D721Med (cell line): ENCODE measurements at places on chromosomes 5 and 9.

DNA sequence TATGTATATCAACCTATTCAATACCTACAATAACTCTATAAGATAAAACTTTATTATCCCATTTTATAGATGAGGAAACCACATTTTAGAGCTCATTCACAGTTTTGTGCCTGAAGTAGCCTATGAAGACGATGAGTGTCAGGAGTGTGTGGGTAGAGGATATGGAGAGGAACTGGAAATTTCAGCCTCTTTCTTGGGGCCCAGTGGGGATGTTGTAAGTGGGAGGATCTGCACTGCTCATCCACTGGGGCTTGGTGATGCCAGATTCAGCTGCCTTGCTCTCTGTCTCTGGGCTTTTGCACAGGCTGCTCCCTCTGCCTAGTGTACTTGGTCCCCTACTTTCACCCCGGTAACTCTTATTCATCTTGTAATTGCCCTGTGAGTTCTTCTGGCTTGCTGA is 194.7 kb downstream of the SREK1 start:
- no peak for DNase-seq

GRCh38 chr5:165673499-165673898 is 2168.1 kb downstream of the MAT2B start:
- DNase-seq, result no peak

DNA sequence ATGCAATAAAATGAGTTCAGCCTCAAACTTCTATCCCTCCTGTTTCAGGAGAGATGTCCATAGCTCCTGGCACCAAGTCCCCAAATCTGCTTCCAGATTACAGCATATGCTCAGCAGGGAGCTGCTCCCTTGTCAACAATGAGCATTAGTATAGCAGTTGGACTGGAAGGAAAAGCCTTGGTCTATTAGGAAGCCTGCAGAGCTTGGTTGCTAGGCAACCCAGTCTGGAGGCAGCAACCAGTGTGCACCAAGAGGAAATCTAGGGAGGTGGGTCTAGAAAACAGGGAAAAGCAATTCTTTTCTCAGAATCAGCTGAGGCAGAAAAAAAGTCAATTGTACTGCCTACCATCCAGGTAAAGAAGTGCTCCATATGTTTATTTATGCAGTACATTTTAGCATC is 229.5 kb upstream of the NMUR2 start:
- no peak for DNase-seq

DNA sequence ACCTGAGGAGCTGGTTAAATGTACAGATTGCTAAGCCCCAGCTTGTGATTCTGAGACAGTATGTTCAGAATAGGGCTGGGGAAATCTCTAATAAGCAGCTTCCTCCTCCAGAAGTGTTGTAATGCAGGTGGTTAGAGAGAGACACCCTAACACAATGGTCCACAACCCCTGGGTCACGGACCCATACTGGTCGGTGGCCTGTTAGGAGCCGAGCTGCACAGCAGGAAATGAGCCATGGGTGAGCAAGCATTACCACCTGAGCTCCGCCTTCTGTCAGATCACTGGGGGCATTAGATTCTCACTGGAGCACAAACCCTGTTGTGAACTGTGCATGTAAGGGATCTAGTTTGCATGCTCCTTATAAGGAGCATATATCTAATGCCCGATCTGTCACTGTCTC is 61.8 kb downstream of the SLC36A1 start:
- no peak for DNase-seq

GRCh38 chr9:7058473-7058872 is 300.7 kb downstream of the KDM4C start:
- no peak for DNase-seq

- DNase-seq, result no peak
Measured at GRCh38 chr5:21910731-21911130, 942.4 kb downstream of the CDH12 start.

DNA sequence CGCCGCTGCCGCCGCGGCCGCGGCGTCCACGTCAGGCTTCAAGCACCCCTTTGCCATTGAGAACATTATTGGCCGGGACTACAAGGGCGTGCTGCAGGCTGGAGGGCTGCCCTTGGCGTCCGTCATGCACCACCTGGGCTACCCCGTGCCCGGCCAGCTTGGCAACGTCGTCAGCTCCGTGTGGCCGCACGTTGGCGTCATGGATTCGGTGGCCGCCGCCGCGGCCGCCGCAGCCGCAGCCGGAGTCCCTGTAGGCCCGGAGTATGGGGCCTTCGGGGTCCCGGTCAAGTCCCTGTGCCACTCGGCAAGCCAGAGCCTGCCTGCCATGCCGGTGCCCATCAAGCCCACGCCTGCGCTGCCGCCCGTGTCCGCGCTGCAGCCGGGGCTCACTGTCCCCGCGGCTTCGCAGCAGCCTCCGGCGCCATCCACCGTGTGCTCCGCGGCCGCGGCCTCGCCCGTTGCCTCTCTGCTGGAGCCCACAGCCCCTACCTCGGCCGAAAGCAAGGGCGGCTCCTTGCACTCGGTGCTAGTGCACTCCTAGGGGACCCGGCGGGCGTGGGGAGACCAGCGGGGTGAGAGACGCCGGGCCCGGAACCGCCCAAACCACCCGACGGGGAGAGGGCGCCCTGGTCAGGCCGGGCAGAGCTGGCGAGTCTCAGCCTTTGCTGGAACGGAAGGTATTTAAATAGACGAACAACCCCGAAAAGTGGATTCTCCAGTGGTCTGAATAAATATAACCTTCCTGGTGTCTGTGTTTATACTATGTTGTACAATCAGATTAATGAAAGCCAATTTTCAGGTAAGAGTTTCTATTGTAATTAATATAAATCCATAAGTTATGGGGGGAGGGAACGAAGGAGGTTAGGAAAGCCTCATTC is 1.2 kb downstream of the FOXB2 start:
- no peak for DNase-seq

- peak; percentile 40 for DNase-seq
Measured at GRCh38 chr9:69412741-69413150, 87.7 kb downstream of the ENTREP1 start.

DNA sequence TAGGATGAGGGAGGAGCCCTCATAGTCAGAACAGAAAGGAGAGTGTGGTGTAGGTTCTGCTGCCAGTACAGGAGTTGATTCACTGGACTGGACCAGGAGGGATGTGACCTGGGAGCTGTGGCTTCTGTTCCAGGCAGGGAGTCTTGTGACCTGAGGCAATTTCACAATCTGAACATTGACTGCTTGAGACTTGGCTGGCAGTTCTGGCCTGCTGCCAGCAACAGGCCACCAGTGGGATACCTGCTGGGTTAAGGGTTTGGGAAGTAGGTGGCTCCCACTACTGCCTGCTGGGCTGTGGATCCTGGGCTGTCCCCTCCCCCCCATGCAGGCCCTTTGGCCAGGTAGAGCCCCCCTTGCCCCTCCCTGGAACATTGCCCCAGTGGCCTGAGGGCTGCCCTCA is 268.6 kb upstream of the ARRDC3 start:
- DNase-seq, result no peak

DNA sequence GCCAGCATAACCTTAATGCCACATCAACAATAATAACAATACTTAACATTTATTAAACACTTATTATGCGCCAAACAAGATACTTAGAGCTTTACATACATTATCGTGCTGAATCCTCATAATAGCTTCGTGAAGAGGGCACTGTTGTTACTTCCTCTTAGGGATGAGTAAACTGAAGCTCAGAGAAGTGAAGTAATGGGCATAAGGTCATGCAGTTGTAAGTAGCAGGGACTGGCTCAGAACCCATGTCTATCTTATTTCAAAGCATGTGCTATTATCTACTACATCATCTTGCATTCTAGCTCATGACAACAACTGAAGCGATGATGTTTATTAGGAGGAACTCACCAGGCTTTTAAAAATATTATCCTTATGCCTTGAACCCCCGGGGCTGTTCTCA is 34.9 kb upstream of the PPP3R2 start:
- DNase-seq, result no peak

DNA sequence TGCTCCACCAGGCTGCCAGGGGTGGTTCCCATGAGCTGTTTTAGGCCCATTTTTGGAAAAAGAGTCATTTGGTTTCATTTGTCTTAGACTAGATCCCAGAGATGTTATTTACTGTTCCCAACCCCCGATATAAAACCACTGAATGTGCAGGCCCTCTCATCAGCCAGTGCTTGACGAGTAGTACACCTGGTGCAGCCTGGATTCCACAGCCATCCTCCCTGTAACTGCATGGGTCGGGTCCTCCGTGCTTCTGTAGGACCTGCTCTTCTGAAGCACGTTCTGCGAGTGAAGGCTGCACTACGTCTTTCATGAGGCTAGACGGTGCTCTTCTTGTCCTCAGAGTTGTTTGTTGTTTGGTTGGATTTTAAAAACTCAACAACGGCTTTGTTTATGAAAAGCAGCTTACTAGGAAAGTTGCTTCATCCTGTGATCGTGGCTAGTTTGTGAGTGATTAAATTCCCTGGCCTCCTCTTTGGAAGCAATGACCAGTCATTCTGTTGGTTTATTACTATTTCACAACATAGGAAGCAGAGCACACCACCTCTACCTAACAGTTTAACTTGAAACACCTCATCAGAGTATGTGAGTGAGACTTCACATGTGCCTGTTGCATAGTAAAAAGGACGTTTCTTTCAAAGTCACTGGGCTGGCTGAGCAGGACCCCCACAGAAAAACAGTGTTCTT is 135.2 kb downstream of the AOPEP start:
- DNase-seq, result no peak

DNA sequence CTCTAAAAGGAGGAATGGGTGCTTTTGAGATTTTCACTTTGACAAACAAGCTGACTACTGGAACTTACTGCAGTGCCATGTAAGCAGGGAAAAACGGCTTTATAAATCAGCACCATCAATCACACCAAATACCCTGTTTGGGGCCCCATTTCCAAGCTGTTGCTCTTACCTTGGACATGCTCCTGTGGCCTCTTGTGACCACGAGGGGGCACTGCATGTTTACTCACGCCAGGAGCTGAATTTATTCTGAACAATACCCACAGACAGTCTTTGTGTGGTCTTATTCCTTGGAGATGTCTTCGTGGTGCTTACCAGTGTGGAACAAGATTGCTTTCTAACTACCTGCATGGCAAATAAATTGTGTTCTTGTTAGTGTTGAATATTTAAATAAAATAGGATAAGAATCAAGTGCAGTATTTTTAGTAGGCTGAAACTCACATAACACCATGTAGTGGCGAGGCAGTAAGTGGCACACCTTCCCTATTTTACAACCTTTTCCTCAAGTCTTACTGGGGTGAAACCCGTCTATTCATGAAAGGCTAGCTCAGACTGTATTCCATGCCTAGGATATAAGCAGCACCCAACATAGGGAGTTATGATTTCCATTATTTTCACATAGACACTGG is 155.5 kb upstream of the NMUR2 start:
- DNase-seq, result no peak

- DNase-seq, result peak; percentile 32
Measured at GRCh38 chr5:72847989-72848473, 31.6 kb downstream of the TNPO1 start.

DNA sequence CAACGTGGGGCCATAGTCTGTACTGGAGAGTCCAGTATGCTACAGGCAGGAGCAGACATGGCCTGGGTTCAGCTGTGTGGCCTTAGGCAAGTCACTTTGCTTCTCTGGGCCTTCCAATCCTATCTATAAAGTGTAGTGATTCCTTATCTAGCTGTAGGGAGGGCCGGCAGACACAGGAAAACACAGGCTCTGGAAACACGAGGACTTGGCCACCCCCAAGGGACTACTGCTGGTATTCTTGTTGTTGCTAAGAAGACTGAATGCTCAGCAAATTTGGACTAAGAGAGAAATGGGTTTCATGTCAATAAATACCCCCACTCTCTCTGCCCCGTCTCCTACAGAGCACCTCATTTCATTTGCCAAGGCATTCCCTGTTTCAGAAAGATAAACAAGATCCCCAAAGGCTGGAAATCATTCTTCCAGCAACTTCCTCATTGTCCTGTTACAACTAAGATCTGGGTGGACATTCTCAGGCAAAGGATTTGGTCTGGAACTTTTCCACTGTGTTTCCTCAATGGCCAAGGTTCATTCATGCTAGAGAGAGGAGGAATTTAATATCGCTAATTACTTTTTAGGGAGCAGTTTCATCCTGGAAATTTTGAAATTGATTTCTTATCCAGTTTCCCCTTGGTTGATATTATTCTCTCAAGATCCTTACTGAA is 105.8 kb downstream of the GABBR2 start:
- DNase-seq, result no peak

DNA sequence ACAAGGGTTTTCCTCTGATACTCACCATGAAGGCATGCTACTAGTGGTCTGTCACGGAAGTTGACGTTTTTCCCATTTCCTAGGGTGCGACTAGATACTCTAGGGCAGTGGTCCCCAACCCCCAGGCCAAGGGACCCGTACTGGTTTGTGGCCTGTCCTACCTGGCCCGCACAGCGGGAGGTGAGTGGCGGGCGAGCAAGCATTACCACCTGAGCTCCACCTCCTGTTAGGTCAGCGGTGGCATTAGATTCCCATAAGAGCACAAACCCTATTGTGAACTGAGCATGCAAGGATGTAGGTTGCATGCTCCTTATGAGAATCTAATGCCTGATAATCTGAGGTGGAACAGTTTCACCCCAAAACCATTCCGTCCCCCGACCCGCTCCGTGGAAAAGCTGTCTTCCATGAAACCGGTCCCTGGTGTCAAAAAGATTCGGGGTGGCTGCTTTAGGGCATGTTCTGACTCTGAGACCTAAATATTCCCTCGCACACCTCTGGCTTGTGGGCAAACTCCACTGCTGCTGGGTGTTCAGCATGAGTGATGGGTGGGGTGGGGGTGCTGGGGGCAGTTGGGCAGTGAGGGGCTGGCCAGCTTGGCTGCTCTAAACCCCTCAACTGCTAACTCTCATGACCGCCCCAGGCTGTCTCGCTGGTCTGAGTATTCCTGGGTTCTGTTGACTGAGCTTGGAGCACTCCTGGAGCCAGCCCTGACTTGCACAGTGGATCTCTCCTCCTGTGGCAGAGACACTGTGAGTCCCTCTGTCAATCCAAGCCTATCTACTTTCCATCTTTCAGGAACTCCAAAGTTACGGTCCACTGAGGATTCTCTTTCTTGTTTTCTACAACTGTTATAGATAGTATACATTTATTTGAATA is 78.3 kb upstream of the NEK6 start:
- no peak for DNase-seq

DNA sequence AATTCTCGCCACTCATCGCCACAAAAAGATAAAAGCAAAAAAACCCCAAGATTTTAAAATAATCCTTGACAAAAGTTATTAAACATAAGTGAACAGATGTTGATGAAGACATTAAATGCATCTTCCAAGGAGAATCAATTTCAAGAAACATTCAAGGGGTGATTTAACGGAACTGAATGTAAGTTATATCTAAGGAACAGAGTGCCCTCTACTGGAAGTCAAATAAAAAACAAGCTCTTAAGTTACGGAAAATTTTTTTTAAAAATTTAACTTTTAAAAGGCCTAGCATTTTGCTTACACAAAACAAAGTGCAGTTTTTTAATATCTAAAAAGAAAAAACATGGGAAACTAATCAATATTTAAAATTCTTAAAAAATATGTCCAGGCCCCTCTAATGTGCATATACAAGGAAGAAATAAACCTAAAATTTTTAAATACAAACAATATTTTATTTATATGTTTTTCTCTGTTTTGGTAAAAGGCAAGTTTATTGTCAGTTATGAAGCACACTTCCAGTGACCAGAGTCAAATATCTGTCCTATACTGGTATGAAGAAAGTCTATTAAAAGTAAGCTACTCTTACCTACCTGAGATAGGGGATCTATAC is 28.0 kb downstream of the TEX10 start:
- DNase-seq, result no peak
